Small intestine (tissue), 16 donors: ENCODE measurements at places on chromosomes 11 and 22. TPM values are rescaled to one million over a fixed set of nuclear protein-coding genes. Genes with fewer than 3 reads are reported as not detected.

Gene OR51G1
- polyA plus RNA-seq = not detected

Gene CASTOR1
- polyA plus RNA-seq = 2.2 TPM

Gene GRAMD1B
- polyA plus RNA-seq = 75.6 TPM

Gene ZNF195
- polyA plus RNA-seq = 23.0 TPM

Gene GPR152
- not detected for polyA plus RNA-seq

Gene RASGRP2
- polyA plus RNA-seq = 14.6 TPM

Gene RASSF7
- polyA plus RNA-seq = 169 TPM

Gene SLC17A6
- not detected for polyA plus RNA-seq

Gene DGCR6
- 1.4 TPM for polyA plus RNA-seq

Gene LDLRAD3
- polyA plus RNA-seq = 0.81 TPM

Gene TRMU
- 38.6 TPM for polyA plus RNA-seq

Gene PARVG
- polyA plus RNA-seq = 7.0 TPM

DNA sequence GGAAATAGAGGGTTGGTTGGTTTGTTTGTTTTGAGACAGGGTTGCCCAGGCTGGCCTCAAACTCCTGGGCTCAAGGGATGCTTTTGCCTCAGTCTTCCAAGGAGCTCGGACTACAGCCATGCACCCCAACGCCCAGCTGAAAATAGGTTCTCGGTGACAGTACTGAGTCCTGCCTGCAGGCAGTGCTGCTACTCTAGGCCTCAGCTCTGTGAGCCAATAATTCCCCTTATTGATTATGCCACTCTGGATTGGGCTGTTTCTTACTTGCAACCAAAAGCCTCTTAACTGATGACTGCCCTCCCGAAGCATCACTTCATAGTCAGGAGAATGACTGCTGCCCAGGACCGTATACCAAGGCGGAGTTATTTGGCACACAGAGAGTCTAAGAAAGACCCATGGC is 1.2 kb upstream of the C11orf16 start:
- no peak for DNase-seq

DNA sequence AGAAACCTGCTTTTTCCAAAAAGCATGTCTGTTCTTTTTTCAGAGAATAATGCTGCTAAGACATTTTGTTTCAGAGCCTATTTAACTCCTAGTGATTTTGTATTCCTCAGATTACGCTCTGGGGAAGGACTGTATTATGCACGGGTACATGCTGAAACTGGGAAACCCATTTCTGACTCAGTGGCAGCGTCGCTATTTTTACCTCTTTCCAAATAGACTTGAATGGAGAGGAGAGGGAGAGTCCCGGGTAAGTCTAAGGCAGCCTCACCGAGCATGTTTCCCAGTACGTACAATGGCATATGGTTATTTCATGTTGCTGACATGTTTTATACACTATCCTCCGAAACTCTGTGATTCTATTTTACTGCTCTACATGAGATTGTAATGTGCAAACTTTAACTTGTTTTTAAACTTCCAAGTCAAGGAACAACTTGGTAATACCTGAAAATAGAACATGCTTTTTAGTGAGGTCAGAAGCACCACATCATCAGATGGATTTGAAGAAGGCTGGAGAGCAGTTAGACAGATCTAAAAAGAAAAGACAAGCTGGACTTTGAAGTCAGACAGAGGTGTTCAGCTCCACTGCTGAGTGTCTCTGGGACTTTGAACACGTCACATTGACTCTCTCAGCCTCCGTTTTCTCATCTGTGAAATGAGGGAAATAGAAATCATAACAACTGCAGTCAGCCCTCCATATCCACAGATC is 23.7 kb upstream of the MYO18B start:
- DNase-seq = no peak

- peak; percentile 44 for DNase-seq
Measured at GRCh38 chr22:25475257-25476022, 89.0 kb upstream of the GRK3 start.

DNA sequence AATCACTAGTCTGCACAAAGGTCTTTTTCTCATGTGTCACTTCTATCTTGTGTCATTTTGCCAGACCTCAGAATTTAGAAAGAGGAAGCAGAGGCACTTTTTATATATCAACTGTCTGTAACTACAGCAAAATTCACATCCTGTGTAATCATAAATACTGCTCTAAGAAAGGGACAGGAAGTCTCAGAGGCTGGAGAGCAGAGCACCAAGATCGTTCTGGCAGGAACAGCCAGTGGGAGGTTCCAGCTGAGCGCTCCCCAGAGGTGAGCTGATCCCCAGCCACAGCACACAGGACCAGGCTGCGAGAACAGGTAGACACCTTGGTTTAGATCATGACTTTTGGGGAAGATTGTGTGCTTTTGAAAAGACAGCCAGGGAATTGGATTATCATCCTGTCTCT is at the start of gene MS4A7:
TSS of gene MS4A7 (plus strand) at position 179 of the 400 bp plus-strand sequence. CDS start 4,610 bp downstream, outside the sequence.
- DNase-seq = no peak

DNA sequence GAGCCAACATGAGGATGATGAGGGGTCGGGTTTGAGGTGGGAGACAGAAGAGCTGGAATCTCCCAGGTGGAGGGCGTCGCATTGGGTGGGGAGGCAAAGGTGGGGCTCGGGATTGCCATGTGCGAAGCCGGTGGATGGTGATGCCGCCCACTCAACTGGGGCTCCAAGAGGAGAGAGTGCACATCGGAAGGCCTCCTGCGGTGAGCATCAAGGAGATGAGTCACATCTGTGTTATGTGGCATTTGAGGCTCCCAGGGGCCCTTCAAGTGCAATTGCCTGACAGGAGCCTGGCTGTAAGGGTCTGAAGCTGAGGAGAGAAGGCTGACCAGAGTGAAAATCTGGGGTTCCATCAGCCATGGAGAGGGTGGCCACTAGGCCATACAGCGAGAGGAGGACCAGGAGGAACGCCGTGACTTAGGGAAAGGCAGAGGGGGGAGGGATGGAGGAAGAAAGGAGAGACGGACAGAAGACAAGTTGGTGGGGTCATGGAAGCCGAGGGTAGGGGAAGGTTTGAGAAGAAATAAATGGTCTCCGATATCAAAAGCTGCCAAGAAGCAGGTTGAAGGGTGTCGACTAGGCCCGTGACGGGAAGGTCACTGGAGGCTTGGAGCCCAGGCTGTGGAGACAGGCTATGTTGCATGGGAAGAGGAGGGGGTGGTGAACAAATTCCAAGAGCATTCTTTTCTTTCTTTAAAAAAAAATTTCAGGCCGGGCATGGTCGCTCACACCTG is 21.3 kb downstream of the RASD2 start:
- no peak for DNase-seq

DNA sequence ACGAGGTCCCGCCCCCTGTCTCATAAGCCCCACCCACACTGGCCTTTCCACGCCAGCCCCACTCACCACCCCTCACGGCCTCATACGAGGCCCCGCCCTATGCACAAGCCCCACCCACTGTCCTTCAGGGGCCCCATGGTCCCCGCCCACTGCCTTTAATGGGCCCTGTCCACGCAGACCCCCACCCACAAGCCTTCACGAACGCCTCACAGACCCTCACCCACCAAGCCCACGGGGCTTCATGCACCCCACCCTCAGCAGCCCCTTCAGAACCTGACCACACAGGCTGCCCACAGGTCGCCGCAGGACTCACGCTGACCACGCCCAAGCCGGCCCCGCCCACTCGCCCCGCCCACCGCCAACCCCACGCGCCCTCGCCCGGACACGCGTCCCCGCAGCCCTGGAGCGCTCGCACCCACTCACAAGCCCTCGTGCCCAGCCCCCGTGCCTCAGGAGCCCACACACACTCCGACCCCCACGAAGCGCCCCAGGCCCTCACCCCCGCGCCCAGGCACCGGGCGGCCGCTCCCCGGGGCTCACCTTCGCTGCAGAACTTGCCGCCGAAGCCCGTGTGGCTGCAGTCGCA is 10.5 kb downstream of the NRXN2 start:
- DNase-seq = no peak

DNA sequence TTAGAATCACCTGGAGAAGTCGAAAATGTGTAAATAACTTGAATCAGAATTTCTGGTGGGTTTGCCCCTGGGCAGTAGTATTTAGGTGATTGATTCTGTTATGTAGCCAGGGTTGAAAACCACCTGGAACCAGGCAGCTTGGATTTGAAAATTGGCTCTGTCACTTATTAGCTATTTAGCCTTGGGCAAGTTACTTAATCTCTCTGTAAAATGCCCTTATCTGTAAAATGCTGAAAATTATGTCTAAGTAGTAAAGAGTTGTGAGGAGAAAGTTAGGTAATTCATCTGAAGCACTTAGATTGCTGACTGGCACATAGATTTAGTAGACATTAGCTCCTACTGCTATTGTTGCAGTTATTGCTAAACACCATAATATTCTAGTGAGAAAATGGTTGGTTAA is 49.3 kb downstream of the PPME1 start:
- DNase-seq = no peak

GRCh38 chr11:11440144-11440543 is 87.1 kb upstream of the CSNK2A3 start:
- no peak for DNase-seq

DNA sequence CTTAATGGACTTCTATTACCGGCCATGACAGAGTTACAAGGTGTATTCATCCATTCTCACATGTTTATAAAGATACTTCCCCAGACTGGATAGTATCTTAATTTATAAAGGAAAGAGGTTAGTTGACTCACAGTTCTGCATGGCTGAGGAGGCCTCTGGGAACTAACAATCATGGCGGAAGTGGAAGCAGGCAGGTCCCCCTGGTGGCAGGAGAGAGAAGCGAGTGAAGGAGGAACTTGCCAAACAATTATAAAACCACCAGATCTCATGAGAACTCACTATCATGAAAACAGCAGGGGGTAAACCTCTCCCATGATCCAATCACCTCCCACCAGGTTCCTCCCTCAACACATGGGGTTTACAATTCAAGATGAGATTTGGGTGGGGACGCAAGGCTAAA is 170.0 kb upstream of the PDGFD start:
- DNase-seq = peak; percentile 11

DNA sequence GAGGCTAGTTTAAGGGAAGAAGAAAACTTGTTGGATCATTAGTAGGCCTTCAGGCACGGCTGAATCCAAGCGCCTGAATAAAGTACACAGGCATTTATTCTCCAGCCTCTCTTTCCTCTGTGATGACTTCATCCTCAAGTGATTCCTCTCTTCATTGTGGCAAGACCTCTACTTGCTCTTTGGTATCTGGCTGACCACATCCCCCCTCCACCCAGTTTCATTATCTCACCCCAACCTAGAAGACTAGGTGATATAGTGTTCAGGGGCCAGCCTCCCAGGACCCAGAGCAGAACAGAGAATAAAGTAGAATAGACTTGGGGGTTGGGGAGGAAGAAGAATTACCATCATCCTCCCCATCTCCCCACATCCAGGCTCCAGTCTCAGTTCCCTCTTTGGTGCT is 189.3 kb downstream of the MIAT start:
- no peak for DNase-seq

GRCh38 chr11:26950260-26950719 is 43.6 kb upstream of the FIBIN start:
- DNase-seq = no peak

- no peak for DNase-seq
Measured at GRCh38 chr11:35143297-35144135, 4.5 kb downstream of the CD44 start.

DNA sequence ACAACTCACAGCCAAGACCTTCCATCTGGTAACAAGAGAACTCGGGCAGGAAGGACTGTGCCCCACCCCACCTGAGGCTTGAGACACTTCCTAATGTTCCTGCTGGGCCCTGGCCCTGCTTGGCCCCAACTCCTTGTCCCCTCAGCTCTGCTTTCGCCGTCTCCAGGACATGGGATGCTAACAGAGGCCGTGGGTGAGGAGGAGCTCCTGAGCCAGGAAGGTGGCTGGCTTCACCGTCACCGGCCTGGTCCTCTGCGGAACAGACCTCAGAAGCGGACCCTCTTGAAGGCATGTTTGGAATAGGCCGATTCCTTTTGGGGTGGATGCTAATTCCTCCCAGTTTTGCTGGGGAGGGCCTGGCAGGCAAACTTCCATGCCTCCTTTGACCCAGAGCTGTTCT is 154.3 kb downstream of the CACNA1I start:
- no peak for DNase-seq

GRCh38 chr11:113796663-113797259 is 17.2 kb downstream of the CLDN25 start:
- peak; percentile 61 for DNase-seq

DNA sequence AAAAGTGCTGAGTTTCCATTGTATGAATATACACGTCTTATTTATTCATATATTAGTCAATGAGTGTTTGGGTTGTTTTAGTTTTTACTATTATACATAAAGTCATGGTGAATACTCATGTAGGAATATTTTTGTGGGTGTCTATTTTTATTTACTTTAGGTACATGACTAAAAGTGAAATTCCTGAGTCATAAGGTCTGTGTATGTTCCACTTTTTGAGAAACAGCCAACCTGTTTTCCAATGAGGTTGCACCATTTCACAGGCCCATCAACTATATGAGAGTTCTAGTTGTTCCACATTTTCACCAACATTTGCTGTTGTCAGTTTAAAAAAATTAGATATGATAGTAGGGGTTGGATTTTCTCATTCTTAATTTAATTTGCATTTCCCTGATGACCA is 6.6 kb upstream of the OR6X1 start:
- DNase-seq = no peak

GRCh38 chr11:69534166-69534530 is 52.7 kb downstream of the LINC01488 start:
- DNase-seq = peak; percentile 30

GRCh38 chr22:23196165-23196564 is 15.9 kb downstream of the BCR start:
- no peak for DNase-seq

DNA sequence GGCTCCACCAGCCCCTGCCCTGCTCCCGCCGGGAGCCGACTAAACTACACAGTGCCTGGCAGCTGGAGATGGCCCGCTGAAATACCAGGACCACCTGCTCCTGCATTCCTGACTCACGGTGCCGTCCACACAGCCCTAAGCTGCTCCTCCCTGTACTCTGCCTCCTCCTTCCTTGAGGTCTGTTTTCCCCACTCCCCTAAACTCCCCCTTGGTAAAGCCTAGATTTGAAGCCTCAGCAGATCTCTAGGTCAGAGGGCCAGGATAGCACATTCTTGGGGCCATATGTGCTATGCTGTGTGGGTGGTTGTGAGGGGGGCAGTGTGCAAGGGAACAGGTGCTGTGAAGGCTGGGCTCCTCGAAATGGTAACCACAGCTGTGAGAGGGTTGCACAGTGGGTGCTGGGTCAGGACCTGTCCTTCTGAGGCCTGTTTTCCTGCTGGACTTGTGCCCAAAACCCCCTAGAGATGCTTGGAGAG is 9.7 kb downstream of the LRFN4 start:
- DNase-seq = no peak

GRCh38 chr11:106014620-106015019 is 7.4 kb downstream of the MSANTD4 start:
- no peak for DNase-seq
